Amygdala (tissue), 56 donors: ENCODE measurements at places on chromosomes 4 and X.

- no peak for DNase-seq
These were observed 218.6 kb downstream of the GRID2 start for GRCh38 chr4:92522356-92522755.

- DNase-seq, result peak; percentile 75
These were observed 13.9 kb downstream of the SCARB2 start for GRCh38 chr4:76199664-76200211.

DNA sequence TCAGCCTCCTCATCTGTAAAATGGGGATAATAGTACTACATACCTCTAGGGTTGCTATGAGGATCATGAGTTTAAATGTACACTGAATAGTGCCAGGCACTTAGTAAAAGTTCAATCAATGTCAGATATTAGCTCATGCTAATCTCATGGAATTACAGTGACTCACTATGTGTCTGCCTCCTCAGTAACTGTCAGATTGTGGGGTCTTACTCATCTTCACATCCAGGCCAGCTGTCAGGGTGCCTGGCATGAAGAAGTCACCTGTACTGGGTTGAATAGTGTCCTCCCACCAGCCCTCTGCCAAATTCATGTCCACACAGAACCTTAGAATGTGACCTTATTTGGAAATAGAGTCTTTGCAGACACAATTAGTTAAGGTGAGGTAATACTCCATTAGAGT lies 54.3 kb upstream of the STIM2 start:
- no peak for DNase-seq

DNA sequence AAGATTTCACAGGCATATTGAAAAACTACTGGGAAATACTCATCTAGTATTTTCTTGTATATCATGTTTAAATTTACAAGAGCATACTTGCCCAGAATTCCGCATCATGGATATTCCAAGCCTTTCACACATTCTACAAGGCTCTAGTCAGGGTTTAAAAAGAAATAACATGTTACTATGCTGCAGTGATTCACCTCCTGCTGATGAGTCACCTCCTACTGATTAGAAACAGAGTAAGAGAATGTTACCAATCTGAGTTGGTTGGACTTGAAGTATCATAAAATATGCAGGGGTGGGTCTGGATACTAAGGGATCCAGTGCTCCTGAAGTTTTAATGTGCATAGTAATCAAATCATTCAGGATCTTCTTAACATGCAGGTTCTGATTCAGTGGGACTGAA lies 192.0 kb upstream of the ANK2 start:
- DNase-seq, result no peak

DNA sequence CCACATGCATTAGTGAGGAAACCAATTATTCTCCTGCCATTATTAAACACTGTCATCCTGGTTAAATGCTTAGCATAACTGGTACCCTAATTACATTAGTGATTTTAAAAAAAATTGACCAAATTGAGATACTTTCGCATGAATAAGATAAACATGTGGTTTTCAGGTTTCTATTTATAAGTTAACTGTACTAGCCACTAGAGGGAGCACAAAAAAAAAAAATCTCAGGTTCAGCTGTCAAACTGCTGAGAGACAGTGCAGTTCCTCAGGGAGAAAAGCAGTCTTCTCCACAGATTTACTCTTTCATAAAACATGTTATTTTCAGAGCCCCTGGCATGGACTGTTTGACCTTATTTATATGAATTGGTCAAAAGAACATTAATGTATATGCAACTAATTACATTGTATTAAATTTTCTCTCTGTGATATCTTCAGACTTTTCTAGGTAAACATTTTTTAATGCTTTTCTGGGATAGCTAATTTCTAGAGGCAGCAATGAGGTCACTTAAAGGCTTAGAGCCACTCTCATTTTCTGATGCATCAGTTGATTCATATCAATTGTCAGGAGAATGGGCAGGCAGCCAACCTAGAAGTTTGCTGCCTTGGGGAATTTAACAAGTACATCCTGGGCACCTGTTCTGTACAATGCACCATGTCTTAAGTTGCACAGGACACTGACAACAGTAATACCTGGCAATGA lies 167.5 kb downstream of the CDS1 start:
- no peak for DNase-seq

DNA sequence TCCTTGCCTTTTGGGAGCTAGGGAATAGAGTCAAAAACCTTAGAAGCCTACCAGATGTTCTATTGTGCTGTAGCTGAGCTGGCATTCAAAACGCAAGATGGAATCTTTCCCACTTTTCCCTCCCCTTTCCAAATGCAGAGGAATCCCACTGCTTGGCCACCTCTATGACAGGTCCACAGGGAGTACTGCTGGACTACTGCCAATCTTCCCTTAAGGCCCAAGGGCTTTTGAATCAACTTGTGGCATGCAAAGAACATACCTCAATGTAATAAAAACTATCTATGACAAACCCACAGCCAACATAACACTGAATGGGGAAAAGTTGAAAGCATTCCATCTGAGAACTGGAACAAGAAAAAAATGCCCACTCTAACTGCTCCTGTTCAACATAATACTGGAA lies 139.2 kb upstream of the AGTR2 start:
- DNase-seq, result no peak

- DNase-seq, result no peak
These were observed 47.7 kb upstream of the CXCL8 start for GRCh38 chr4:73692701-73693100.
